ENCODE measurements at places on chromosomes 12 and 14.

- DNase-seq: no peak
Measured at GRCh38 chr14:100054316-100055075, 10.7 kb upstream of the EVL start.

- no peak for DNase-seq
Measured at GRCh38 chr14:33840797-33841196, 110.1 kb downstream of the EGLN3 start.

DNA sequence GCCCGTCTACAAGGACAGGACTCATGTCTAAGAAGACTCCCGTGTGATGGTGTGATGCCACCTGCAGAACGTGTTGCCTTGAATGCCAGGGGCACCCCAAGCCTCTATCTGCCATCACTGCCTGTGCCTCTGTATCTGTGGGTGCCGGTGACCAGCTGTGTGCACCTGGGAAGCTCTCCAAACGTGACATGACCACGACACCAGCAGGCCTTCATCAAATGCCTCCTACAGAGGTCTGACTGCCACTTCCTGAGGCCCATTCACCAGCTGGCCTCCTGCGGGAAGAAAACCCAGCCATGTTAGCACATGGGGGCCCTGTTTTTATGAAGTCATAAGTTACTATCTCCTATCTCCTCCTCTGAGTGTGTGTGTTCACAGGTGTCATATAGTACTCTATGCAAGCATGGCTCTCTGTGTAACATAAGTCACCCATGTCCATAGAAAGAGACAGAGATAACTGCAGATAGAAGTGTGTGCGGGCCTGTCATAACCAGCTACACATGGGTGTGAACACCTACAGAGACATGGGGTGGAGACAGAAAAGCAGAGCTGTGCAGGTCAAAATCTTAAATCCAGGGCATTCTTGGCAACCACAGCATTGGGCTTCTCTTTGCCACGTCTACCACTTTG is 18.3 kb upstream of the SERPINA4 start:
- DNase-seq: no peak

DNA sequence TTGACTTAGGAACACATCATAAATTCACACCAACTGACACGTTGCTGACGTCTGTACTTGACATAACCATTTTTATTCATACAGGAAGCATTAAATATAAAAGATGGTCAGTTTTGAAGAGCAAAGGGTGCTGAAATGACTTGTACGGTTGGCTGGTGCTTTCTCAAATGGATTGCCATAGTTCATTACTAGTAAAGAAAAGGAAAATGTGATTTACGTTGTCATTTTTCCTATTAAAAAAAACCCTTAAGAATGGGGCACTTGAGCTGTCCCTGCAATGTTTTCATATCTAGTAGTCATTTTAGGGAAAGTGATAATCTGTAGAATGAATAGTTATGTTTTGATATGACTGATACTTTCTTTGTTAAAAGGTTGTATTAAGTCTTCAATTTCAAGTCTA is 22.5 kb upstream of the MANSC4 start:
- DNase-seq: peak; percentile 29

DNA sequence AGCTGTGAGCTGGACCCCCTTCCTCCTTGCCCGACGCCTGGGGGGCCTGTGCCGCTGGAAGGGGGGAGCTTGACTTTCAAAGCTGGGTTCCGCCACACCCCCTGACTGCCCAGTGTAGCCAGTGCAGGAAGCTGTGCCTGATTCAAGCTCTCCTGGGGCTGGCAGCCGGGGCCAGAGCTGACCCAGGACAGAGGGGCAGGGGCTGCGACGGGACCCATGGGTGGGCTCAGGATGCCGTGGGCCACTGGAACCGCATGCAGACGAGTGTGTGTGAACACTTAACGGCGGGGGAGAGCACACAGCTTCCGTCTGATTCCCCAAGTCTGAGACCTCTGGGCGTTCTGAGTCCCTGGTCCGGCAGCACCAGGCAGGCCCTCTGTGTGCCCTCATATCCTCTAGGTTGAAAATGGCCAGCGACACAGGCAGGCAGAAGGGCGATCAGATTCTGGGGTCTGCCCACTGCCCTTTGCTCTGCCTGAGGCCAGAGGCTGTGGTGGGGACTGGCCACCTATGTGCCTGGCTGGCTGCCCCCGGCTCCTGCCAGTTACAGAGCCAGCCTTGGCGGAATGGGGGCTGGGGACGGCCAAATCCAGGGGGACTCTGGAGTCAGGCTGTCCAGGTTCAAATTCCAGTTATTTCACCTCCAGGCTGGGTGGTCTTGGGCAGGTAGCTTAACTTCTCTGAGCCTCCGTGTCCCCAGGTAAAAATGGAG is 54.0 kb downstream of the CYP46A1 start:
- DNase-seq: no peak

- DNase-seq: no peak
Measured at GRCh38 chr14:64945431-64946178, 3.1 kb upstream of the GPX2 start.

Measured in activated CD4-positive, alpha-beta T cell treated with anti-CD3 and anti-CD28 coated beads for 36 hours (primary cell).